ENCODE measurements at places on chromosomes 3 and 15.
A peak's percentile ranks its signal among the peaks of the same experiment; 100 is the strongest.

DNA sequence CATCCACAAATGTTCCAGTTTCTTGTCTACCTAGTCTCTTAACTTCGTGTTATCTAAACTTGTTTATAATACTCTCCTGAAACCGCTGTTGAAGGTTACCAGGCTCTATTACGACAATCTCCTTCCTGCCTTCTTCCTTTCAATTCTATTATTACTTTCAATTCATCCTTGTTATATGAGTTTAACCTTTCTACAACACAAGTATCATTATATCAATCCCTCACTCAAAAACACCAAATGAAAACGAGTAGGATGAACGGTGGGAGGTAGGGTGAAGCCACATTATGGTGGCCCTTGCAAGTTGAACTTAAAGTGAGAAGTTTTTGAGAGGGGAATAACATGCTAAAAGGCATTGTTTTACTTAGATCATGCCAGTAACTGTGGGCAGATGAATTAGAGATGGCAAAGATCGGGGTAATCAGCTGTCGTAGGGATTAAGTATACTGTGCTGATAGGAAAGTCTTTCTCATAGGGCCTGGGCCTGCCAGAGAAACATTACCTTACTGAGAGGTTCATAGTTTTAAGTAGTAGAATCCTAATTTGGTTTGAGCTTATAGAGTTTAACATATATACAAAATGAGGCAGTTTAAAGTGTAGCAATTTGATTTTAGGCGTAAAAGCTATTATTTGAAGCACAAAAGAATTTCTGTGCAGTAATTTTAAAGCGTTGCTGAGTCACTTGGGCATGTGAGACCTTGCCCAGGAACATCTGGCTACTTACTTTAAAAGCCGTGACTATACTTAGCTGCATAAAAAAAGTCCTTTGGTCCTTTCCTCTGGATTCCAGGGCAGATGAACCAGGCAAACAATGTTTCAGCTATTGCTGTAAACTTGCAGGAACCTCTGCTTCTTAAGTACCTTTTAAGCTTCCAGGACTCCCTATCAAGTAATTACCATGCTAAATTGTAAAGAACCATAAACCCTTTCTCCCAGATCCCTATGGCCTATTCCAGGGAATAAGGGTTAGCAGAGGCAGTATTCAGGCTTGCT is 3.3 kb upstream of the CEP97 start:
- no peak for DNase-seq

- DNase-seq: no peak
These were observed 69.8 kb upstream of the EOMES start for GRCh38 chr3:27791956-27792355.

DNA sequence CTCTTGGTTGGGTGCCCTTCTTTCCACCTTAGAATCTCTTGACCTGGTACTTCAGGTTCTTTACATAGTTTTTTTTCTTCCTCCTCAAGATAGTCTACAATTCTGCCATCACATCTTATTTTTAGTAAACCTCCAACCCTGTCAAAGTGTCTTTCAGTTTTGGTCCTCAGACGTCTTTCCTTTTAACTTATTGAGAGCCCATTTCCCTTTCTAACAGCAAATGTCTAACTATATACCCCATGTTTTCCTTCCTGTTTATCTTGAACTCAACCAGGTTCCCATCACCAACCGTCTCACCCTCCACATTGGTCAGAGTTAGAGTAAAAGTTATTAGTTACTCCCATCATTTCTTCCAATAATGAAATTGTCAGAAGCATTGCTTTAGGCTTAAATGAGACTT is 10.4 kb downstream of the KBTBD12 start:
- no peak for DNase-seq

DNA sequence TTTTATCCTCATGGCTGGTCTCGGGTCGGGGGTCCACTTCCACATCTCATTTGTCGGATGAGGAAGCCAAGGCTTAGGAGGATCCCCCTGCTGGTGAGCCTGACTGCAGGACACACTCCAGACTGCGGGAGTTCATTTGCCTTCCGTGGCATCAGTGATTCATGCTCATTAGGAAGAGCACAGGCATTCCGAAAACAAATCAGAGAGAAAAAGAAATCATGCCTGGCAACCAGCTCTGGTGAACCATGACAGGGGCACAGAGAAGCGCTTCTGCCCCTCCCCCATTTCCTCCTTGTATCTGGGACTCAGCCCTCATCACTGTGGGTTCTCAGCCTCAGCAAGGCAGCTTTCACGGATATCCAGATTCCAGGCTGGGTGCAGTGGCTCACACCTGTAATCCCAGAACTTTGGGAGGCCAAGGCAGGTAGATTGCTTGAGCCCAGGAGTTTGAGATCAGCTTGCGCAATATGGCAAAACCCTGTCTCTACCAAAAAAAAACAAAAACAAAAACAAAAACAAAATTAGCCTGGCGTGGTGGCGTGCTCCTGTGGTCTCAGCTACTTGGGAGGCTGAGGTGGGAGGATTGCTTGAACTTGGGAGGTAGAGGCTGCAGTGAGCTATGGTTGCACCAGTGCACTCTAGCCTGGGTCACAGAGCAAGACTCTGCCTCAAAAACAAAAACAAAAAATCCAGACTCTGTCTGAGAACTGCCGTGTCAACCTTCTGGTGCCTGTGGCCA is 28.4 kb downstream of the IRAK2 start:
- peak; percentile 46 for DNase-seq

GRCh38 chr3:185042312-185043050 is 110.4 kb downstream of the C3orf70 start:
- no peak for DNase-seq

DNA sequence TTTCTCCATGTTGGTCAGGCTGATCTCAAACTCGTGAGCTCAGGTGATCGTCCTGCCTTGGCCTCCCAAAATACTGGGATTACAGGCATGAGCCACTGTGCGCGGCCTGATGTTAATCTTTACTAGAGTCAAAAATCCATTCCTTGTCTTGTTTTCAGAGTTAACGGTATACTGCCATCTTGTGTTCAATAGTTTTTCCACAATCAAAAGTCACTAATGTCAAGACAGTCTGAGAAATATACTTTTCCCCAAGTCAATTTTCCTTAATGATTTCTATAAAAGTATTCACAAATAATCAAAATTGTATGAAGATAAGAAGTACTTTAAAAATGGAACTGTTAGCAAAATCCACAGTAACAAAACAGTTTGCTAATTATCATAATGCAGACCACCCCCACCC is 8.5 kb downstream of the CRBN start:
- DNase-seq: no peak

Measured in activated CD4-positive, alpha-beta T cell treated with anti-CD3 and anti-CD28 coated beads, Interleukin-2, amount 50 U/mL, for 1 hour (primary cell).